Naive B cell (primary cell): ENCODE measurements at places on chromosomes 3 and 15. TPM values are rescaled to one million over a fixed set of nuclear protein-coding genes. Genes with fewer than 3 reads are reported as not detected.

GRCh38 chr3:95711789-95712188, 1102.6 kb upstream of the EPHA6 start:
- no peak for DNase-seq

Gene NDUFB5
- 59.8 TPM for polyA plus RNA-seq

Gene CD200R1
- polyA plus RNA-seq, result 1.9 TPM

DNA sequence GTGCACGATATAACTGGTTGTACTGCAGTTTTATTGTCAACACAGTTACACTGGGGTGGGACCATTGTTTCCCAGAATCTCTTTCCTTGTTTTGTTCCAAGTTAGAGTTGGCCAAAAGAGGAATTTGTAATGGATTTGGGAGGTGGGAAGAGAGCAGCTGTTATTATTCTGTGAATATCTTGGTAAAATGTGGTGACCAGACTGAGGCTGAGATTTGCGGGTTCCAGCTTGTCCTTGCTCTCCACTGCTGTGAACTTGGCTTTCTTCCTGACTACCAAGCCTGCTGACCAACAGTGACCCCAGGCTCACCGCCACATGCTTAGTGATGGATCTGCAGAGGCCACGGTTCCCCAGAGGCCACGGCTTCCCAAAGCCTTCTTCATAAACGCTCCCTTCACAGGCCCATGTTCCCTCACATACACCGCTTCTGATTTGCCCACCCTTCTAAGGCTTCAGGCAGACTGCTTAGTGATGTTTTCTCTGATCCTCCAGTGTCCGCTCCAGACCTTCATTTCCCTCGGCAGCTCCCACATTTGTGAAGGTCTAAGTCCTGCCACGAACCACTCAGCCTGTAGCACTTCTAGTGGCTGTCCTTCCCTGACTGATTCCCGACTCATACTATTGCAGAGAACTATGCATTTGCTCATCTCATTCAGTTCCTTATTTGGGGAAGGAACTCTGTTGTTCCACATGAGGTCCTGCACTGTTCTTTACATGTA, 525.5 kb upstream of the RGMA start:
- DNase-seq, result no peak
